Uterus (tissue), 4 donors: ENCODE measurements at places on chromosomes 2 and 18.

DNA sequence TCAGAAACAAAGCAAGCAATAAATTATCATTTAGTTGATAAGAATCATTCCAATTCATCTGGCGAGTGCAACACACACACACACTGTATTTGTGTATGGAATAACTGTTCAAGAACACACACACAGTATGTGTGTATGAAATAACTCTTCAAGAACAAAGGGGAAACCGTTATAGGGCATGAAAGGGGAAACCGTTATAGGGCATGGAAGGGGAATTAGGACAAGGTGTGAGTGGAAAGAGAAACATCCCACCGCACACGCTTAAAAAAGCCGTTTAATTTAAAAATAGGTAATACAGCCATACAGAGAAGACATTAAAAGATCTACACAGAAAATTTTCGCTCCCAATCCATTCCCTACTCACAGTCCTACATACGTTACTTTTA, 607 bp upstream of the TSN start:
- no peak for DNase-seq

DNA sequence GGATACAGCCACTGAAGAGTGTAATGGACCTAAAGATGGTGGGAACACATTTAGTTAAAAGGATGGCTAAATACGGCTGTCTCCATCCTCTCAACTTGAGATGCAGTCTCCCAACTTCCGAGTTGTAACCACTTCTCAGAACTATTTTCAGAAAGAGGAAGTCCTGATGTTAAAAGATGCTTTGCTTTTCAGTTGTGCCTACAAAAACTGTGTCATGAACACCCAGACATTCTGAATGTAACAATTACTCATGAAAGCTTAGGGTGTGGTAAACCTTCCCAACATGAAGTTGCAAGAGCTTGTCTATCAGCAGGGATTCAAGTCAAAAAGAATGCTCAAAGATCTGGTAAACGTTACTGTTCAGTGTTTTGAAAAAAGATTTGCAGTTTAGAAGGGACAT, 147.9 kb downstream of the DOCK10 start:
- DNase-seq: no peak

DNA sequence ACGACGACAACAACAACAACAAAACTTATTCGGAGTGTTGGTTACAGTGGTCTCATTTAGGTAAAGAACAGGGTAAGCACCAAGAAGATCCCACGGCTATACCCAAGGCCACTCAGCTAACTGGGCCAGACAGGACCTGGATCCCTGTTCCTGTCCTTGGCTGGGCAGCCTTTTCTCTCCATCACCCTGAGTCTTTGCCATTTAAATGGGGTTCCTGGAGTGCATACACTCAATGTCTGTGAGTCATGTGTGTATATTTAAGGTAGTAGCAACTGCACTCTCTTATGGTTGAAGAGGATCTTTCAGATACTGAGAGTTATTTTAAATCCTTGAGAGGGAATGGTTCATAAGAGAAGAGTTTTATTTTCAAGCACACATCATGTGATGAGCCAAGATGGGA, 35.3 kb downstream of the ADCYAP1 start:
- no peak for DNase-seq

GRCh38 chr2:85388878-85389538, 21.2 kb downstream of the CAPG start:
- DNase-seq: no peak

- no peak for DNase-seq
Measured at GRCh38 chr18:9392726-9393125, 58.2 kb downstream of the TWSG1 start.

- DNase-seq: no peak
Measured at GRCh38 chr2:190443778-190444481, 35.8 kb downstream of the MFSD6 start.

DNA sequence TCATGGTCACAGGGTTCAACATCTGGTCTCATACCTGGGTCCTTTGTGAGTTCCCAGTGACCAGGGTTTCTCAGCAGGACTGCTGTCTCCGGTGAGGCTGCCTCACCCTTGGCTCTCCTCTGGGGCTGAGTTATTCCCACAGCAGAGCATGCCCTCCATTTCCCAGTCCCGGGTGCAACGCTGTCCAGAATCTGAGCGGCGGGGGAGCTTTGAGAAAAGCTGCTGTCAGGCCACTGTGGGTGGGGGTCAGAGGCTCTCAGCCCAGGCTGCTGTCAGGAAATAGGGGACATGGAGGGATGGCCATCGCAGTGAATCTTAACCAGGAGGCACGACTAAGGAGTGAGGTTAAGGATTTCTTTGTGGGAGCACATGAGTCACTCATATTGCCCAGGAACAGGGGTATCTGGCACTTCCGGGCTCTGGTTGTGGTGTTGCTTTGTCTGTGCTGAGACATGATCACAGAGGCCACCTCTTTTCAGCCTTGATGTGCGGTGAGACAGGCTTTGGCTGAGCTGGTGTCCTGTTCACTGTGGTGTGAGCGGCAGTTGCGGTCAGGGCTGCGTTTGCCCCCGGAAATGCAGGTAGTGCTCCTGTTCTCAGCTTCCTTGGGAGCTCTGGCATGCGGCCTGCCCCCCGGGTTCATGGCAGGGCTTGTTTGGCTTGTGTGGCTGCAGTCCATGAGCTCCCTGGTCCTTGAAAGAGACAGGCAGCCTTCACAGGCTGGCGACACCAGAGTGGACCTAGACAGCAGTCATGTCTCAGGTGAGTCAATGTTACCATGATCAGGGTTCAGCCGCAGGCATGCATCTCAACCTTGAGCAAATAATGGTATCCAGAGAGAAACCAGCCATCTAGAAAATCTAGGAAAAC, 310.7 kb upstream of the MYT1L start:
- no peak for DNase-seq

GRCh38 chr18:27619906-27620305, 434.8 kb upstream of the CHST9 start:
- DNase-seq: no peak

DNA sequence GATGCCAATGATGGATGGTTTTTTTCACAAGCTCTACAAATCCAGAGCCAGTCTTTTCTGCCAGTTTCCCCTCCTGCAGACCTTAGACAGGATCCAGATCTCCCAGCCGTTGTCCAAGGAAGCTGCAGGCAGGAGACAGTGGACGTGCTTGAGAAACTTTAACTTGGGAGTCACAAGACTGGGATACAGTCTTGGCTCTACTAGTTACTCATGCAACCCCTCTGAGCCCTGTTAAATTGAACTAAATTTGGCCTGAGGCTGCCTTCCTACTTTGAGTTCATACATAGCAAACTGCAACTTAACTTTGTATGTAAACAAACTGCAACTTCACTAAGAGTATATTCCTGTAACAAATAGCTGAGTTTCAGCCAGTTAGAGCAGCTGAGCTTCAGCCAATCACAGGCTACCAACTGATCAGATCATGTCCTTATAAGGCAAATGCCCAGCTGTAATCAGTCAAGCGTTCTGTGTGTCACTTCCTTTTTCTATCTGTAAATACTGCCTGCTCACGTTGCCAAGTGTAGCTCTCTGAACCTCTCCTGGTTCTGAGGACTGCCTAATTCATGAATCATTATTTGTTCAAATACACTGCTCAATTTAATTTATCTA, 140.9 kb downstream of the CAPN13 start:
- peak; percentile 70 for DNase-seq

DNA sequence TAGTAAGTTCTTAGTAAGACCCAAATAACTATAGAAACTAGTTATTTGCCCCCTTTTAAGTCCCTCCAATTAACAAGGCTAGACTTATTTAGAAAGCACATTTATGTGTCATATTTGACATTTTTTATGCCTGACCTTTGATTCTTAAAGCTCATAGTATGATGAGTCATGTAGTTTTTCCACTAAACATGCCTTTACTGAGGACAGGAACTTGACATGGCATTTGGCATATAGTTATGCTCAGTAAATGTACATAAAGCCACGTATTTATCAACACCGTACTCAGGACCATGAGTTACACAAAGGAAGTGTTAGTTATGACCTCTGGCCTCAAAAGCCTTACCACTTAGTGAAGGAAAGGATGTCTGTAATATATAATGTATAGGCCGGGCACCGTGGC, 78.9 kb downstream of the GNAL start:
- no peak for DNase-seq

GRCh38 chr2:150127346-150127990, 360.0 kb downstream of the RND3 start:
- no peak for DNase-seq

DNA sequence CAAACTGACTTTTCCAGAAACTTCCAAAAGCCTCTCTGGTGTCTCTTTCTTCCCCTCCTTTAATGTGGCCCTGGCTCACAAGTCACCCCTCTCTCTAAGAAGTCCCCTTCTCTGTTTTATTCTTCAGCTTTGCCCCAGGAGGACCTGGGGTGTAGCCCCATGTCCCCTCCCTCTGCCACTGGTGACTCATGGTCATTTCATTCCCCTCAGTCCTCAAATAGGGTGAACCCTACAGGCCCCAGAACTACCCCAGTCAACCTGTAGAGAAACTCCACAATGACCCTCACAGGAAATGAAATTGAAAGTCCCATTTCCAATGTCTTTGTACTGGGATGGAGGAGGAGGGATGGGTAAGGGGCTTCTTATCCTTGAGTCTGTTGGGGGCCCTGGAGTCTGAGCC, 6.2 kb upstream of the SPEG start:
- no peak for DNase-seq

- no peak for DNase-seq
Measured at GRCh38 chr18:23540867-23541266, 37.6 kb downstream of the RMC1 start.

GRCh38 chr18:60892441-60892840, 440.8 kb upstream of the CDH20 start:
- DNase-seq: no peak

GRCh38 chr18:13237073-13237472, 18.5 kb downstream of the LDLRAD4 start:
- peak; percentile 10 for DNase-seq

- DNase-seq: peak; percentile 4
Measured at GRCh38 chr2:19744456-19745199, 157.2 kb downstream of the TTC32 start.
